Activated naive CD4-positive, alpha-beta T cell (primary cell): ENCODE measurements at places on chromosomes 7 and 10.

GRCh38 chr7:4109481-4110110 lies 572.5 kb upstream of the FOXK1 start:
- no peak for DNase-seq

DNA sequence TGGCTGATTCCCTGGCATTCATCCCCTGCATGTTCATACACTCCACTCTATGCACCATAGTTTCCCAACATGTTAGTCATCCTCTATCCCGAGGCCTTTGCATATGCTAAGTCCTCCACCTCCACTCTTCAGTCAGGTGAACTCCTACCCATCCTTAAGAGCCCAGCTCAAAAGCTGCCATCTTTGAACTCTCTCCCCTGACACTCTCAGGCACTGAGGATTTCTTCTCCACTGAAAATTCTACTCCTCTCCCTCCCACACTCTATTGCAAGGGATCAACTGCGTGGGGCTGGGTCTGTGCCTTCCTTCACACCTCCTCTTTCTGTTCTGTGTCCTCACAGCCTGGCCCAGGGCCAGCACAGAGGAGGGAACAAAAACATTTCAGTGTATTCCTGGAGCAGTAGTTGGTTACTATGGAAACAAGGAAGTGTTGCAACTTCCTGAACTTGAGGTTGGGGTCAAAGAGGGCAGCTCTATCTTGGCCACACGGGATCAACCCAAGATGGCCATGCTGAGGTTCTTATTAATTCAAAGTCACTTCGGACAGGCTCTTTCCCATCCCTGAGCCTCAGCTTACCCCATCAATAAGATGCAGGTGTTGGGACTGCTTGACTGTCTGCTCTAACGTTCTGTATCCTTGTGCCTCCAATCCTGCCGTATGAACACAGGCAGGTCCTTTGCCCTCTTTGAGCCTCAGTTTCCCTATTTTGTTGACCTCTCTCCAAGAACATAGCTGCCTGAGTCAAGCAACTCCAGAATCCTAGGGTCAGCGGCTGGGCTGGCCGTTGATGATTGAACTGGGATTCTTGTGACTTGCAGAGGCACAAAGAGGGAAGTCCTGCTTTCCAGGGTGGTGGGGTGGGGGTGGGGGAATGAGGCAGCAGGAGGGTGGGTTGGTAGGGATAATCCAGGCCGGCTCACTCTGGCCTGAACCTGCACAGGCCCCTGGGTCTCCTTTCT lies 15.5 kb downstream of the ZMIZ1 start:
- no peak for DNase-seq

- DNase-seq = no peak
Observed at GRCh38 chr7:26105931-26106330, 46.1 kb upstream of the NFE2L3 start.

GRCh38 chr10:4051011-4051640 lies 266.1 kb upstream of the KLF6 start:
- no peak for DNase-seq

DNA sequence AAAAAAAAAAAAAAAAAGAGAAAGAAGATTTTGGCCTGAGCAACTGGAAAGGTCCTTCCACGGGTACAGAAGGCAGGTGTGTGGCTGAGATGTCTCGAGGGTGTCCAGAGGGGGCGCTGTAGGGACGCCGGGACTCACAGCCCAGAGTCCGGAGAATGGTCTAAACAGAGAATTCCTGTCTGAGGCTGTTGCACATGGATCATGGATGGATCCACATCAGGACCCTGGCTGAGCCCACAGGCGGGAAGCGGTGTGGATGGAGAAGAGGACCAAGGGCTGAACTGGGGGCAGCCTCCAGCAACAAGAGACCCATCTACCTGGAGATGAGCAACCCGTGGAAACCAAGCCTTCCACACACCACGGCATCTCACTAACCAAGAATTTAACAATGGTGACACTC lies 55.0 kb downstream of the PKD1L1 start:
- DNase-seq = no peak
